Esophagus squamous epithelium (tissue), 5 donors: ENCODE measurements at places on chromosomes 1 and 21.

DNA sequence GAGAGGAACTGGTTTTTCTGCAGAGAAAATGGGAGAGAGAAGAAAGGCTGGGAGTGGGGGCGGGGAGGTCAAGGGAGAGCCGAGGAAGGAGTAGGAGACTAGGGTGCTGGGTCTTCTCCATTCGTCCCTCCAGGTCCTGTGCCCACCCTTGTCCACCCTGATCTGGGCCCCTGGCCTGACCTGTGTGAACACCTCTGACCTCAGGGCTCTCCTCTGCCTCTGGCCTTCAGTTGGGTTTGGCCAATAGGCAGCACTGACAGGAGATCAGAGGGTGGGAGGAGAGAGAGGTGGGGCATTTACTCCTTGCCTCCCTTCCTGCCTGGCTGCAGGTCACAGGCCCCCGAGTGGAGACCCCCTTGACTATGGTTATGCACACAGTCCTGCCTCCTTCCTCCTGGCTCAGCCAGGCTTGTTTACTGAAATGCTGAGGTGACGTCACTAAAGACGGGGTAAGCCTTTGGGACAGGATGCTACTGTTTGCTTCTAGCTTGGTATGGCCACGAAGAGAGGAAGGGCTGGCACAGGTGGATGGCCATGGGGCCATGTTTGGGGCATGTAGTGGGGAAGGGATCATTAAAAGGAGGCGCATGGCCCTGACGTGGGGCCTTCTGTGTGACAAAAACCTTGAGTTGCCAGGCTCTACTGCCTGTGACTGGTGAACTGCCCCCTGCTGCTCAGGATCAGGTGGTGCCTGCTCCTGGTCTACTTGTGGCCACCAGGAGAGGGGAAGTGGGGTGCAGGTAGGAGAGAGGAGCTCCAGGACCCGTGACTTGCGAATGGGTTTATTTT is 248.7 kb upstream of the CSF3R start:
- no peak for DNase-seq

- no peak for DNase-seq
Measured at GRCh38 chr1:17904290-17904689, 149.2 kb downstream of the ACTL8 start.

DNA sequence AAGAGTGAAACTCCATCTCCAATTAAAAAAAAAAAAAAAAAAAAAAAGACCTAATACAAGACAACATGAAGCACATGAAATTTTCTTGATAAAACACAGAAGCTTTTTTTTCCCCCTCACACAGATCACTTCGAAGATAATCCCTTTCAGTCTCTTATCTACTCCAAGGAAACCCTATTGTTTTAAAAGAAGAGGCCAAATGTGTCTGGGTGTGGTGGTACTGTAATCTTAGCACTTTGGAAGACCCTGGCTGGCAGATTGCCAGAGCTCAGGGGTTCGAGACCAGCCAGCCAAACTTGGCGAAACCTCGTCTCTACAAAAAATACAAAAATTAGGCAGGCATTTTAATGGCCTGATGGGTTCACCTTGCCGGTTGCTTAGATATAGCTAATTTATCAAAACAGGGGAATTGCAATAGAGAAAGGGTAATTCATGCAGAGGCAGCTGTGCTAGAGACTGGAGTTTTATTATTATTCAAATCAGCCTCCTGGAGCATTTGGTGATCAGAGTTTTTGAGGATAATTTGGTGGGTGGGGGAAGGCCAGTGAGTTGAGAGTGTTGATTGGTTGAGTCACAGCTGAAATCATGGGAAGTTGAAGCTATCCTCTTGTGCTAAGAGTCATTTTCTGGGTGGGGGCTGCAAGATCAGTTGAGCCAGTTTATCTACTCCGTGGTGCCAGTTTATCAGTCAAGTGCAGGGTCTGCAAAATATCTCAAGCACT is 62.5 kb downstream of the SLC16A1 start:
- no peak for DNase-seq

GRCh38 chr1:75265792-75266191 is 131.6 kb downstream of the LHX8 start:
- no peak for DNase-seq

DNA sequence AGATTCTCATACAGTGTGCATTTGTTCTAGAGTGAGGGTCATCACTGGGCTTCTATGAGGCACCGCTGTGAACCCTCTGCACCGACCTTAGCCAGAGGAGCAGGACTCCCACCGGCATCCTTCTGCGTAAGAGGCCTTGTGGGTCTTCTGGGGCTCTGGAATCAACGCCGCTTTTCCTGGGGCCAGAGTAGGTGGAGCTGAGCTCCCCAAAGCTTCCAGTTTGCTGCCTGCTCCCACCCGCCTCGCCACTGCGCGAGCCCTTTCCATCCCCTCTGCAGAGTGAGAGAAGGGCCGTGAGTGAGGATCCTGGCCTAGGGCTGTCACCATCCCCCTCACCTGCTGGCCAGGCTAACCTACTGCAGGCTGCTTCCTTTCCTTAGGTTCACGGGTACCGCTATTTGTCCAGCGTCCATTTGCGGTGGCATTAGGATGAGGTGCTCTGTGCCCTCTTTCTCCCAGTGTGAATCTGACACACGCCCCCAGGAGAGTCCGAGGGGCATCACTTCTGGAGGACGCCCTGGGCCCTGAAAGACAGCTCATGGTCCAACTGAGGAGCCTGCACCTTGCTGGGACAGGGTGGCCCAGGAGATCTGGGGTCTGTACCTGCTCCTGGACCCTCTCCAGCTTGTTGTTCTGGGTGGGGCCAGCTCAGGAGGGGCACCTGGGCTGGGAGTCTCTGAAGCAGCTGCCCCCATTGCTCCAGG is 36.2 kb downstream of the UMODL1 start:
- DNase-seq, result no peak

DNA sequence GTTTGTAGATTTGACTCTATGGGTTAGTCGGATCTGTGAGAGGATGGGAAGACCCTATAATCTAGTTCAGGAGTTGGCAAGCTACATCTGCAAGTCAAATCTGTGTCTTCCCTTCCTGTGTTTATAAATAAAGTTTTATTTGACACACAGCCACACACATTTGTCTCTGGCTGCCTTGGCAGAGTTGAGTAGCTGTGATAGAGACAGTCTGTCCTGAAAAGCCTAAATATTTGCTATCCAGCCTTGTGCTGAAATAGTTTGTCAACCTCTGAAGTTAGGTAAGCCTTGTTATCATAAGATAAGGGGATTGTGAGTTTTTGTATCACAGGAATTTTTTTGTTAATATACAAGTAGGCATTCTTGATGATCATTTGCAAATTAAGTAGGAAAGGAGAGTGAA is 136.8 kb downstream of the NOS1AP start:
- no peak for DNase-seq

DNA sequence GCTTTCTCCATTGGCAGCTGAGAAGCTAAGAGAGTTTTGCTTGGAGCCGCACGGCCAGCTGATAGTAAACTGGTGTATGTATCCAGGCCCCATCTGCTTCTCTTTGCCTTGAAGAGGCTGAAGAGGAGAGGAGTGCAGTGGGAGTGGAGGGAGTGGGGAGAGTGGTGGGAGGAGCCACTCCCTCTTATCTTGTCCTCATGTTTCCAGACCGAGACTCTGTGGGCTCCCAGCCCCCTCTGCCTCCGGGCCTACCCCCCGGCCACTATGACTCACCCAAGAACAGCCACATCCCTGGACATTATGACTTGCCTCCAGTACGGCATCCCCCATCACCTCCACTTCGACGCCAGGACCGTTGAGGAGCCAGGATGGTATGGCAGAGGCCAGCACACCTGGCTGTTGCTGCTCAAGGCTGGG is 6.0 kb upstream of the LRRC71 start:
- no peak for DNase-seq

DNA sequence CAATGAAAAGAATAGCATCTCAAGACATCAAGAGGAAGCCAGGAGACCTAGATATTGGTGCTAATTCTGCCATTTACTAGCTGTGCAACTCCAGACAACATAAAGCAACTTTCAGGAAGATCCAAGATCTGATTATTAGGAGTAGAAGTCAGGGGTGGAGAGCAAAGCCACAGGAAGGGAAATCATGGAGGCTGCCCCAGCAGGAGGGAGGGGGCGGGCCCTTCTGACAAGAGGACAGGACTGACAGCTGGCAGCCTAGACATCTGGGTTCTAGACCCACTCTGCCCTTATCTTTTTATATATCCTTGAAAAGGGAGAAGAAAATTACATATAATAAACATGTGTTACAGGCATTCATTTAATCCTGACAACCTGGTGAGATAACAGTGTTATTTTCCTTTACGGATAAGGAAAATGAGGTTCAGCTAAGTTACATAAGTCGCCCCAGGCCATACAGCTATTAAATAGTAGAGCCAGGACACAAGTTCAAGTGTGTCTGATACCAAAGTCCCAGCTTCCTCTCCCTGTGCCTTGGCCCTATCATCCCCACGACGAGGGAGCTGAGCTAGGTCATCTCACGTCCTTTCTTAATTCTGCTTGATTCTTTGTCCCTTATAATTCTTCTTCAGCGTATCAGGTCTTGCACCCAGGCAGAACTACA is 46.6 kb downstream of the ARHGEF11 start:
- no peak for DNase-seq

DNA sequence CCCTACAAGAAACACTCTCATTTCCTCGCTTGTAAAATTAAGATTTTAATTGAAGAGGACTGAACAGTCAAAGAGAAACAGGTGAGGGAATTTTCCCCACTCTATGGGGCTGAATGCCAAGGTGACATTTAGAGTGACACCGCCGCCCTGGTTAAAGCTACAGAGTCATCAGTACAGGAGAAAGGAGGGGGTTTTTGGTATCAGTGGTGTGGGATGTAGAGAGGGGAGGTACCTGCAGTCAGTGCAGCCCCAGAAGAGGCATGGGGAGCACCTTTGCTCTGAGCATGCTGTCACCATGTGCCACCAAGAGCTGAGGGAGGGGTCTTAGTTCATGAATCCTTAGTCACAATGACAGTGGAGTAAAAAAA is 2.8 kb downstream of the DIRAS3 start:
- no peak for DNase-seq

DNA sequence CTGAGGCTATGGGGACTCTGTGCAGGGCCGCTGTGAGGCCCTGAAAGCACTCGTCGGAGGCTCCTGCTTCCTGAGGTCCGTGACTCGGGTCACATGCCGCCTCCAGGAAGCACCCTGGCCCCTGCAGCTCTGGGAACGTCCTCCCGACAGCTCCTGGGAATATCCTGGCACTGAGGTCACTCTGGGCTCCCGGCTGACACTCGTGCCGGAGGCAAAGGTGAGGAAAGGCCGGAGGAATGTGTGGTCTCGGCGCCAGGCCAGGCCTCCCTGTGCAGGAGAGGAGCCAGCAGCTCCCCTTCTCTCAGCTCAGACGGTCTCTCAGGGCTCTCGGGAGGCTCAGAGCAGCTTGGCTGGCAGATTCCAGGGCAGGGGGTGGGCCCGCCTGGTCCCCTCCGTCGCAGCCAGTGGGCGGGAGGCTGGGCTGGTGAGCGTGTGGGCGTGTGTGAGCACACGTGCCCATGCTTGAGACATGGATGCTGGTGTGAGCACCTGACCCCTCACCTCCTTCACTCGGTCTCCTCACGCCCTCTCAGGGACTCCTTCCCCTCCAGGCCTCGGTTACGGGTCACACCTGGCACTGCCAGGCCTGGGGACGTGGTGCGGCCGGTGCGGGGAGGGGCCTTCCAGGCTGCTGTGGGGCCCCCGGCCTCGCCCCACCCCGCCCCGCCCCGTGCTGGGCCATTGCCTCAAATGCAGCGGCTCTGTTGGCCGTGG is 5.5 kb upstream of the RNF223 start:
- no peak for DNase-seq

DNA sequence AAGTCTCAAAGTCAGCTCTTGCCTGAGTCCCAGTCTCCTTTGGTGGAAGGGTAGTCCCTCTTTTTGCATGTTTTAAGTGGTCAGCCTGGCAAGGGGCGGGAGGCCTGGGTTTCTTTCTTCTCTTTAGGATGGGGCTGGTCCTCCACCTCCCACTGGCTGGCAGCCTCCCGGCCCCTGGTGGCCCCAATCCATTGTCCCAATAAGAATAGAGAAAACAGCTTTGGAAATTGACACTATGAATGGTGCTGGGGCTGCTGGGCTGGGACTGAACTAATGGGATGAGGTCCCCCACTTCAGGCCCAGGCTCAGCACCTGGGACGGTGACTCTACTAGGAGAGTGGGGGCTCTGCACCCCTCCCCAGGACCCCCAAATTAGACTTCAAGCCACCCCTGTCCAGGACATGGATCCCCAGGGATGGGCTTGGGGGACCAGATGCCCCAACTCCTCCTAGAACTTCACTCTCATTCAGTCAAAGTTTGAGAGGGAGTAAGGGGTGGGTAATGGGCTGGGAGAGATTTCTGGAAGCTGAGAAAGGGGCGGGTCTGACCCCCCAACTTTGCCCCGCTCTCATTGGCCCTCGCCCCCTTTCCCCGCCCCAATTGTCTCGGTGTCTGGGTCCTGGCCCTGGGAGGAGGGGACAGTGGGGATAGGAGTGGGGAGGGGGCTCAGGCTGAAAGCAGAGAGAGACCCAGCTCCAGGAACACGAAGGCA is 18.2 kb downstream of the SLC27A3 start:
- DNase-seq, result no peak

- no peak for DNase-seq
Measured at GRCh38 chr21:39125752-39126485, 57.3 kb downstream of the PSMG1 start.

DNA sequence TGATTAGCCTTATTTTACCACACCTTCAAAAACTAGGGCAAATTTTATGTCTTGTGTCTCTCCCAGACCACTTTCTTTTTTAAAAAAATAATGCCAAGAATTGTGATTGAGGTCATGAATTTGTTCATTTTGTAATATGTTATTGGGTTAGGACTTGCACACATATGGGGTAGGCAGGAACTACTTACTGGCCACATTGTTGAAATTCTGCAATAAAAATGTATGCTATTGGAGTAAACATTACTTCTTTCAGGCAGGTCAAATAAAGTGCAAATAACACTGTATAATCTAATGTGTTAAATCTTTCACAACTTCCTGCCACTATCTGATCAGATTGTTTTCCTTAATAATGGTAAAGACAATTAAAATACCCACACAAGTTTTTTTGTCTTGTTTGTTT is 166.6 kb upstream of the COL11A1 start:
- no peak for DNase-seq

- no peak for DNase-seq
Measured at GRCh38 chr1:56287721-56288120, 291.6 kb downstream of the PLPP3 start.

- no peak for DNase-seq
Measured at GRCh38 chr1:154550657-154551056, 7.8 kb downstream of the UBE2Q1 start.

- no peak for DNase-seq
Measured at GRCh38 chr1:99131546-99131945, 126.9 kb upstream of the PLPPR5 start.

DNA sequence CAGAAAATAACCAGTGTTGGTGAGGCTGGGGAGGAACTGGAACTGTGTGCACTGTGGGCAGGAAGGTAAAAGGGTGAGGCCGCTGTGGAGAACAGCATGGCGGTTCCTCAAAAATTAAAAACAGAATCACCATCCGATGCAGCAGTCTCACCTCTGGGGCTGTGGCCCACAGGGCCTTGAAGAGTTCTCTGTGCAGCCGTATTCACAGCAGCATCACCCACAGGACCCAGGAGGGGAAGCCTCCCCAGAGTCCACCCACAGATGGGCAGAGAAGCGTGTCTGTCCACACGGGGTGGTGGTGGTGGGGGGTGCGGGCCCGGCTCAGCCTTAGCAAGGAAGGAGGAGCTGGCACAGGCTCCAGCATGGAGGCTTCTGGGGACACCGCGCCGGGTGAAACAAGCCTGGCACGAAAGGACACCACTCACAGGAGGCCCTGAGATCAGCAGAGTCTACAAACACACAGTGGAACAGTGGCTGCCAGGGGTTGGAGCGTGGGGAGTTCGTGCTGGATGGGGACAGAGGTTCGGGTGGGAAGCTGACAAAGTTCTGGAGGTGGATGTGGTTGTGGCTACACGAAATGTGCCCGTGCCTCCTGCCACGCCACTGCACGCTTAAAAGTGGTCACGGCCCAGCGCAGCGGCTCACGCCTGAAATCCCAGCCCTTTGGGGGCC is 11.5 kb downstream of the MORN1 start:
- no peak for DNase-seq

- no peak for DNase-seq
Measured at GRCh38 chr1:219774386-219774785, 154.0 kb downstream of the SLC30A10 start.
